ENCODE measurements at places on chromosomes 7 and 10. TPM values are rescaled to one million over a fixed set of nuclear protein-coding genes. Genes with fewer than 3 reads are reported as not detected.

DNA sequence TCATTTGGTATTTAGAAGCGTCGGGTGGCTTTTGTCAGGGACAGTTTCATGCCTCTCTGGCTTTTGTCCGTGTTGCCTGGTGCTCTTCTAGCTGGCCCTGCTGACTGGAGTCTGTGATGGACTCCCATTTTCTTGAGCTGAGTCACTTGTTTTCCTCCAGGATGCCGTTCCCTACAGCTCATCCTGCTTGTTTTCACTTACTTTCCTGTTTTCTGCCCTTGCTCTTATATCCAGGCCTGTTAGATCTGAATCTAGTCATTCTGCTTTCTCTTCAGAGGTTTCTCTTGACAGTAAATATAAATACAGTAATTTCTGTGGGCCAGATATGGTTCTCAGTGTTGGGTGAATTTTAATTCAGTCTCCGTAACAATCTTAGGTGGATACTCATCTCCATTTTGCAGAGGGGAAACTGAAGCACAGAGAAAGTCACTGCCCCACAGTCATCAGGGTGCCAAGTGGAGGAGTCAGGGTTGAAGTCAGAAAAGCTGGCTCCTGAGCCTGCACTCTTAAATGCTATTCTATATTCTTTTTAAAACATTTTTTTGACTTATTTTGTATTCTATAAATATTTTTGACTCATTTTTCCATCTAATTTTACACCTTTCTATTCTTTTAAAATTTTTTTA, 85.4 kb downstream of the CCNY start:
- no peak for DNase-seq

- DNase-seq = no peak
Observed at GRCh38 chr10:58641708-58642107, 129.0 kb downstream of the BICC1 start.

DNA sequence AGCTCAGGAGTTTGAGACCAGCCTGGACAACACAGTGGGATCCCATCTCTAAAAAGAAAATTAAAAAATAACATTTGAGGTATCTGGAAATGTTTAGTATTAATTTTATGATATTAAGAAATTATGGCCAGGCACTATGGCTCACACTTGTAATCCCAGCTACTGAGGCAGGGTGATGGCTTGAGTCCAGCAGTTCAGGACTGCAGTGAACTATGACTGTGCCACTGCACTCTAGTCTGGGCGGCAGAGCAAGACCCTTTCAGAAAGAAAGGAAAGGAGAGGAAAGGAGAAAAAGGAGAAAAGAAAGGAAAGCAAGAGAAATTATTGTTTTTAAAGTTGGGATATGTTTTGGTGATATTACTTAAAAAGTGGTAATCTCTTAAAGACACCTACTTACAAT, 2.5 kb upstream of the CCDC186 start:
- no peak for DNase-seq

DNA2 gene
- 5.5 TPM for polyA plus RNA-seq

IQUB gene
- 0.47 TPM for polyA plus RNA-seq

All from forelimb muscle (tissue), 1 donor.